ENCODE measurements at places on chromosomes 12 and 14. TPM values are rescaled to one million over a fixed set of nuclear protein-coding genes. Genes with fewer than 3 reads are reported as not detected.

The SLC35F4 gene
- total RNA-seq = not detected

The SERPINA4 gene
- total RNA-seq = not detected

The RASSF9 gene
- 0.08 TPM for total RNA-seq

The ARL6IP4 gene
- total RNA-seq = 264 TPM

The KLRK1 gene
- 0.08 TPM for total RNA-seq

The ASIC1 gene
- 14.3 TPM for total RNA-seq

The OR4E2 gene
- not detected for total RNA-seq

The OR4N2 gene
- total RNA-seq = not detected

The CLEC12A gene
- not detected for total RNA-seq

The MDM2 gene
- 58.2 TPM for total RNA-seq

The RTL1 gene
- total RNA-seq = not detected
